ENCODE measurements at places on chromosomes 12 and 14.
A peak's percentile ranks its signal among the peaks of the same experiment; 100 is the strongest.

DNA sequence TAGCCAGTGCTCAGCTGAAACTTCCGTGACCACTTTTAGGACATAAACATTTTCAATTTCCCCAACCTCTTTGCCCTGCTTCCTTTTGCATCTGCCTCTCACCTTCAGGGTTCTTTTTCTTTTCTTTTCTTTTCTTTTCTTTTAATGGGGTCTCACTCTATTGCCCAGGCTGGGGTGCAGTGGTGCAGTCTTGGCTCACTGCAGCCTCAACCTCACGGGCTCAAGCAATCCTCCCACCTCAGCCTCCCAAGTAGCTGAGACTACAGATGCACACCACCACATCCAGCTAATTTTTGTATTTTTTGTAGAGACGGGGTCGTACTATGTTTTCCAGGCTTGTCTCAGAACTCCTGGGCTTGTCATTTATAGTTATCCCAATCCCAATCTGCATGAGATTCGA lies 4.7 kb upstream of the LRP10 start:
- DNase-seq, result no peak

GRCh38 chr14:77613201-77613600 lies 3.2 kb downstream of the SPTLC2 start:
- no peak for DNase-seq

DNA sequence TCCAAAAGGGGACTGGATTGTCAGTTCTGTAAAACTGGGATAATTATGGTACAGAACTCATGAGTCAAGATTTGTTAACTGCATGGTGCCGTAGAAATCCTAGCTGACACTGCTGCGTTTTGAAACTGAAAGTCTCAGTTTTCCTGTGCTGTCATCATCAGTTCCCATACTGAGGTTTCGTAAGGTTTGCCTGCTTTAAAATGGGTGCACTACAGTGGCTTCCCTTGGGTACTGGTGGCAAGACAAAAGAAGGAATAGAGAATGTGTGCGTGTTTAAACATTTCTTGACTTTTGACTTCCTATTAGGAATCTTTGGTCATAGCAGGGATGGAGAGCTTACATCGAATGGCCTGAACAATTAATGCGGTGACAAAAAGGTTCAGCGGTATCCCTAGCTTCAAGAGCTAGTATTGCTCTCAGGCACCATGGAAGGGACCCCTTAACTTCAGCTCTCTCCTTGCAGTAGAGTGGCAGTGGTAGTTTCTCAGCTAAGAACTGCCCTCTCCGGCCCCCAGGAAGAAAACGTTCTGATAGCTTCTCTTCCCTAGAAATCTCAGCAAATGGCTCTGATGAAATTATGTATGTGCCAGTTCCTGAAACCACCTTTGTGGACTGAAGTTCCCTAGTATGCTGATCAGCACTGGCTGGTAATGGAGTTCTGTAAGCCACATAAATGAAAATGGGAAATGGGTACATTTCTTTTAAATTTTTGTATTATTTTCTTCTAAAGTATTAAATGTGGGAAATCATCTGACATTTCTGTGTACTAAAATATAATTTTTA lies 28.9 kb downstream of the ANO6 start:
- no peak for DNase-seq

DNA sequence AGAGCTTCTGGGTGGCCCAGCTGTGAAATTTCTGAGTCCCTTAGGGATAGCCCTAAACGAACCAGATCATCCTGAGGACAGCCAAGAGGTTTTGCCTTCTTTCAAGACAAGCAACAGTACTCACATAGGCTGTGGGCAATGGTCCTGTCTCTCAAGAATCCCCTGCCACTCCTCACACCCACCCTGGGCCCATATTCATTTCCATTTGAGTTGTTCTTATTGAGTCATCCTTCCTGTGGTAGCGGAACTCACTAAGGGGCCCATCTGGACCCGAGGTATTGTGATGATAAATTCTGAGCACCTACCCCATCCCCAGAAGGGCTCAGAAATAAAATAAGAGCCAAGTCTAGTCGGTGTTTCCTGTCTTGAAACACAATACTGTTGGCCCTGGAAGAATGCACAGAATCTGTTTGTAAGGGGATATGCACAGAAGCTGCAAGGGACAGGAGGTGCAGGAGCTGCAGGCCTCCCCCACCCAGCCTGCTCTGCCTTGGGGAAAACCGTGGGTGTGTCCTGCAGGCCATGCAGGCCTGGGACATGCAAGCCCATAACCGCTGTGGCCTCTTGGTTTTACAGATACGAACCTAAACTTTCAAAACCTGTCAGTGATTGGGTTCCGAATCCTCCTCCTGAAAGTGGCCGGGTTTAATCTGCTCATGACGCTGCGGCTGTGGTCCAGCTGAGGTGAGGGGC lies 38.9 kb downstream of the DAD1 start:
- DNase-seq, result no peak

DNA sequence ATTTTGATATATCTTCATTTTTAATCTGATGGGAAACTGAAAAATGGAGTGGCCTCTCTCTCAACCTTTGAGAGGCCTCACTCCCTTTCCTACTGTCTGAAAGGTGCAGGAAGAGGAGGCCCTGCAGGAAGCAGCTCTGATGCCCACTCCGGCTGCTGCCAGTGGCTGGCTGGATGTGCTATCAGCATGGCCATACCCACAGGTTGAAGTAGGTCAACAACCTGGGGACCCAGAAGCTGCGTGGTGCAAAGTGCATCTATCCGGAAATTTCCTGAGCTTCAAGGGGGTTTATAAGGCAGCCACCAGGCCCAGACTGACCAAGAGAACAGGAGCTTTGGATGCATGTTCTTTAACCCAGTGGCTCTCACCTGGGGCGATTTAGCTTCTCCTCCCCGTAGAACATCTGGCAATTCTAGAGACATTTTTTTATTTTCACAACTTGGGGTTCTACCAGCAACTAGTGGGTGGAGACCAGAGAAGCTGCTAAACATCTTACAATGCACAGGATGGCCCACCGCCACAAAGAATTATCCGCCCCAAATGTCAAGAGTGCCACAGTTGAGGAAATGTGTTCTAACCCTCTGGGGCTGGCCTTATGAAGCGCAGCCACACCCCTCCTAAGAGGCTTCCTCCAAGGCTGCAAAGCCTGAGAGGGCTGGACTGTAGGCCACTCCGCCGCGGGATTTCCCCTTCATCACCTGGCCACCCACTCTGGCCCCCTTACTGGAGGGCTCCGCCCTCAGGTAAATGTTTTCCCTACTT lies 8.2 kb upstream of the BATF start:
- DNase-seq, result no peak

DNA sequence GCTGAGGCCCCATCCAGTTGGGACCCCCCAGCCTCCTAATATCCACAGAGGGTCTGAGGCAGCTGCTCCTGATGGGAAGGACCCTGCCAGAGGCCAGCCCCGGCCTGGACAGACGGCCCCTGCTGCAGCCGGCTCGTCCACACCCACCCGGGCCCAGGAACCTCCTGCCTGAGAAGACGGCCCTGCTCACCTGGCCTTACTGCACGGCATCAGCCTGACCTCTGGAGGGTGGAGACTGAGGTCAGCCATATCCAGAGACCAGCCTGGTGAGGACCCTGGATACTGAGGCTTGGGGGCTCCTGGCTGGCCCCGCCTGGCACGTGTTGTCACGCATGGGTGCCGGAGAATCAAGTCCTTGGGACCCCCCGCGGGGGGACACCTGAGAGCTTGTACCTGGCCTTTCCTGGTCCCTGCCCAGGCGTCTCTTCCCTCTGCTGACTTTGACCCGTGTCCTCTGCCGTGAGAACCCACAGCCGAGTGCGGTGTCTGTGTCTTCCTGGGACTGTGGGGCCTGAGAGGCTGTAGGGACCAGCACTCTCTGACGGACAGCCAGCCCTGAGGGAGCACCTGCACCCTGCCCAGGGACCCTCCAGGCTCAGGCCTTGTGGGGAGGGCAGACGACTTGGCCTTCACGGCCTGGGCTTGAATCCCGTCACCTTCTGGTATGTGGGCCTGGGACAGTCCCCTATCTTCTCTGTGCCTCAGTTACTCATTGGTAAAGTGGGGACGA lies 57.3 kb downstream of the NOC4L start:
- no peak for DNase-seq

DNA sequence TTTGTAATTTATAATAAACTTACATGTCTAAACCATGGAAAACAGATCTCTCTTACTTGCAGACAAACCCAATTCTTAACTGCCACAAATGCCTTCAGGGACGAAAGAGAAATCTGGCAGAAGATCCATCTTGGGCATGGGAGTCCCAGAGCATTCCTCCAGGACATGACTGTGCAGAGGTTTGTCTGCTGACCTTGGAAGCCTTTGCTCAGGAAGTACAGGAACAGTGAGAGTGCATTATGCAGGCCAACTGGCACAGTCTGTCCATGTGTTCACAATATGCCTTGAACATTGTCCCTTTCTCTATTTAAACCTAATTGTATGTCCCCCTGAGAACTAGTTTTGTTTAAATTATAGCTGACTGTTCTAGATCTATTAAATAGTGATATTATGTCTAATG lies 467.1 kb downstream of the ATP23 start:
- DNase-seq, result no peak

- no peak for DNase-seq
Measured at GRCh38 chr12:24741216-24741615, 207.7 kb downstream of the BCAT1 start.

DNA sequence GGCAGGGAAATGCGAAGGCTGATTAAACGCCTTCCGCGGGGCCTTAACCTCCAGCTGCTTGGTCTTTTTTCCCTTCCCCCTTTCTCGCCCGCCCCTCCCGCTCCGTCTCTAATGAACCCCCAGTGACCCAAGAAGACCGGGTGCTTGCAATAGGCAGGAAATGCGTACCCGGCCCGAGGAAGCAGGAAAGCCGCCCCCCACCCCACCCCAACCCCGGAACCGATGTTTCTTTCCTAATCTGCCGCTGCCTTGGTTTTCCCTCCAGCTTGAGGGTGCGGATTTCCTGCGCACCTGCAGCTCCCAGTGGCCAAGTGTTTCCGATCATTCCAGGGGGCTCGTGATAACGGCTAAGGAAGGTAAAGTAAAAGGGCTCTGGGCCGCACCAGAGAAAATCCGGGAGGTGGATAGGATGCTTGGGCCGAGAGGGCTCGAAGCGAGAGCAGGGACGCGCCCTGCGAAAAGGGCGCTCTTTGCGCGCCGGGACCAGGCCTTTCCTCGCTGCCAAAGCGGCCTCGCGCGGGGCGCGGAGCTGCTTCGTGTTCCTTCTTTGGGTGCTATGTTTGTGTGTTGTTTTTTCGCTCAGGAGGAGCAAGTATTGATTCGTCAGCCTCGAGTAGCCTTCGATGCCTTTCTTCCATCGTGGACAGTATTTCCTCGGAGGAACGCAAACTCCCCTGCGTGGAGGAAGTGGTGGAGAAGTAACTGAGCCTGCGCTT lies 983 bp downstream of the MYF6 start:
- DNase-seq, result no peak

- DNase-seq, result no peak
Measured at GRCh38 chr12:3292677-3293412, 198.2 kb upstream of the PRMT8 start.

DNA sequence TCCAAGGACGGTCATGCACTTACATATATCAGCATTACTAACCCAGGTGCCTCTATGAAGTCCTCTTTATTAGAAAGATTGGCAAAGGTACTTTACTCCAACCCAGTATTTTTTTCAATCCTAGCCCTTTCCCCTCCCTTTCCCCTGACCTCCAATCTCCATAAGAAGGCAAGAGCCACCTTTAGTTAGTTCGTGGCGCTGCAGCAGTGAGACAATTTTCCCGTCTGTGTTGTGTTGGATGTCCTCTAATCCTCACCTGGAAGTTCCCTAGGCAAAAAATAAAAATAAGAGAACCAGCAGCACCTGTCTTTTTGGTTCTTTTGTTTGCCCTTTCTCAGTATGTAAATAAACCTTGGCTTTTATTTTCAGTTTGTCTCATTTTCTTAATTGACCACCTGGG lies 439.6 kb upstream of the LRFN5 start:
- DNase-seq, result no peak

GRCh38 chr14:100187247-100187833 lies 27.9 kb upstream of the DEGS2 start:
- no peak for DNase-seq

GRCh38 chr14:106845286-106846087 lies 1319.1 kb downstream of the TMEM121 start:
- peak; percentile 71 for DNase-seq

DNA sequence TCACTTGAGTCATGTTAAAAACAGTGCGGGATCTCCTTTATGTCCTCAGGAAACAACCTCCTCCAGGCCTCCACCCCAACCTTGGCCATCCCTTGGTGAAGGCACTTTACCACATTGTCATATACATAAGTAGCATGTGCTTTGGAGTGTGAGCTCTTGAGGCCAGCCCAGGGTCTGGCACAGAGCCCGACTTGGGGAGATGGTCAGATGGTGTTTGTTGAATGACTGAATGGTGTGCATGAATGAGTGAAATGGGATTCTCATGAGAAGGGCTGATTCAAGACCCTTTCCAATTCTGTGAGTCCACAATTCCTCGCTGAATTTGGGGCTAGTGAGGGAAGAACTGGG lies 52.9 kb upstream of the DLK1 start:
- no peak for DNase-seq

DNA sequence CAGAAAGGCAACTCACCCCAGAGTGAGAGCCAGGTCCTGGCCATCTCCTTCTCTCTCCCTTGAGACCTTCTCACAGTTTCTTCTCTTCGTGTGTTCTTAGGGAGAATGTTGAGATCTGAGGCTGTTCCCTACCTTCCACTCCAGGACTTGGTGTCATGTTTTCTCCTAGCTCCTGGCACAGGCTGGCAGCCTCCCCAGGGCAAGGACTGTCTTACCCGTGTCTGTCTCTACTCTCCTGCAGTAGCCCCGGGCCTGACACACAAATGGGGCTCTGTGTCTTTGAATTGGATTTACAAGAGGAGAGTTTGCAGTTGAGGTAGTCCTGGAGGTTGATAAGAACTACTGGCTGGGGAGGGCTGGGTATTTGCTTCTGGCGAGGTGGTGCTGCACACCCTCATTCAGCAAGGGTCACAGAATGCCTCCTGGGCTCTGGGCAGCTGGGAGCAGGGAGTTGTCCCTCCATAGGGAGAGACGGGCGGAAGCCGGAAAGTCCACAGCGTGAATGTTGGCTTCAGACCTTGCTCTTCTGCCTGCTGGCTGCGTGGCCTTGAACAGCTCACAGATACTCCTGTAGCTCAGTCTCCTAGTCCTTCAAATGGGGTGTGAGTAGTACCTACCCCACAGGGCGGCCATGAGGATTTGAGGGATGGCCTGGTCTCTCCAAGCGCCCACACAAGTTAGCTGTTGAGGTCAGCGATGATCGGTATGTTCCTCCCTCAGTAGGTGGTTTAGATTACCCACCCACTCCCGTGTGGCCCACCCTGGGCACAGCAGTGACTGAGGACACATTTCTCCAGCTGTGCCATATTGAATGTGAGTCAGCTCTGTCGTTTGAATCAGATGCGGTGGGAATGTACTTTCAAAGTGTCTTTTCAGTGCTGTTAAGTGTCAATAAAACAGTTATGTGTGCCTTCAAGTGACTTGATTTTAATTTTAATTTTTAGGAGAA lies 10.2 kb downstream of the EP400 start:
- no peak for DNase-seq
